ENCODE measurements at places on chromosomes 16 and 17.
A peak's percentile ranks its signal among the peaks of the same experiment; 100 is the strongest.

GRCh38 chr17:44927696-44928095, 12.4 kb upstream of the GFAP start:
- no peak for DNase-seq

GRCh38 chr16:76309639-76310335, 32.6 kb downstream of the CNTNAP4 start:
- no peak for DNase-seq

DNA sequence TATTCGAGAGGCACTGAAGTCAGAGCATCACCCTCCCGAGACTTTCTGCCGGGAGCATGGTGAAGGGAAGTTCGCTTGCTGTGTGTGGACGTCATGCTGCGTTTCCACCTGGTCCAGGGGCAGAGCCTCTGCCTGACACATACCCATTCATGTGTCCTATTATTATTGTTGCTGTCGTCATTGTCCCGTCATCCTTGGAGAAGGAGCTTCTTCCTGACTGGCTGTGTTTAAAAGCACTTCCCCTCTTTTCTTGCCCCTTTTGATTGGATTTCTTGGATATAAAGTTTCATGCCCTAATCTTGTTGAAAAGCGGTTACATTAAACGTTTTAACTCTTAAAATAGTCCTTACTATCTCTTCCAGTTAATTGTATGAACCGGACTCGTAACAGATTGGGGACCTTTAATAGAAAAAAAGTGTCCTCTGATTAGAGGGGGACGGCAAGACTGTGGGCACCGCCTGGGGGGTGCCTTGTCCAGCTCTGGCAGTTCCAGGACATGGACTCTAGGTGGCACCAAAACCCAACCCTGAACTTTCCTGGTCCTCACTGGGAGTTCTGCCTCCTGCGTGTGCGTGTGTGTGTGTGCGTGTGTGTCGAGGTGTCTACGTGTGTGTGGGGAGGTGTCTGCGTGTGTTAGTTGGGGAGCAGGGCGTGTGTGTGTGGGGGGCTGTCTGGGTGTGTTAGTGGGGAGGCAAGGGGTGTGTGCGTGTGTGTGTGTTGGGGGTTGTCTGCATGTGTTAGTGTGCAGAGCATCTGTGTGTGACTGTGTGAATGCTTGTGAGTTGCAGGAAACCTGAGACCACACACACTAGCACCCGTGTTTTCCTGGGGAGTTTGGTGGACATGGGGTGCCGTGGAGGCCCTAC, 133.3 kb upstream of the CIBAR2 start:
- peak; percentile 57 for DNase-seq

DNA sequence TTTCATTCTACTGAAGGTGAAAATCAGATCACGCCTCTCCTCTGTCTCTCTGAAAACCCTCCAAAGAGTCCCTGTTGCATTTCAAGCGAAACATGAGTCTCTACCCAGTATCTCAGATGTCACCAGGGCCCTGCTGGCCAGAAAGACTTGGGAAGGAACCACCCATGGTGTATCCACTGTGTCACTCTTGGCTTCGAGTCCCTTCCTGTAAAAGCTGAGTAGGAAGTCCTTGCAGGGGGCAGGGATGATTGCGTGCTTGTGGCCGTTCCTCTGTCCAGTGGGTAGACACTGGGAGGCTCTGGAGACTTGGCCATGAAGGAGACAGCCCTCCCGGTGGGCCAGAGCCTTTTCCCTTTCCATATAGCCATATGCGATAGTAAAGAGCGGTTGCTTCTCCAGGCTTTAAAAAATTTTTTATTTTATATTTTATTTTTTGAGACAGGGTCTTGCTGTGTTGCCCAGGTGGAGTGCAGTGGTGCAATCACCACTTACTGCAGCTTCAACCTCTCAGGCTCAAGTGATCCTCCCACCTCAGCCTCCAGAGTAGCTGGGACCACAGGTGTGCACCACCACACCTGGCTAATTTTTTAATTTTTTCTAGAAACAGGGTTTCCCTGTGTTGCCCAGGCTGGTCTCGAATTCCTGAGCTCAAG, 19.0 kb upstream of the RMI2 start:
- DNase-seq: no peak

DNA sequence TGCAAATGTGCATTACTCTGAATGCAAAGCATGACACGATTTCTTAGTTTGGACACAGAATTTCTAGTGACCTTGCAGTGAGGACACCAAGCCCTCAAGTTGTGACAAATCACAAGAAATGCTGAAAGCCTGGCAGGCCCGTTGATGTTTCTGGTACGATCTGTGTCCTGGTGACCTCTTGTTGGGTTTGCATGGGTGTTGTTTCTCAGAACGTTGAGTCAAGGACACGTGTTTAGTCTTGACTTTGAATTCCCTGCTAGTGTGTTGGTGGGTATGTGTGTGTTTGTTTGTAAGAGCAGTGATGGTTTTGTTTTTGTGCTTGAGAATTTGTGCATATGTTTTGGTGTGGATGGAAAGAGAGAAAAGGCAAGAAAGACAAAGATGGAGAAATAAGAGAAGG, 37.8 kb upstream of the MAF start:
- no peak for DNase-seq

DNA sequence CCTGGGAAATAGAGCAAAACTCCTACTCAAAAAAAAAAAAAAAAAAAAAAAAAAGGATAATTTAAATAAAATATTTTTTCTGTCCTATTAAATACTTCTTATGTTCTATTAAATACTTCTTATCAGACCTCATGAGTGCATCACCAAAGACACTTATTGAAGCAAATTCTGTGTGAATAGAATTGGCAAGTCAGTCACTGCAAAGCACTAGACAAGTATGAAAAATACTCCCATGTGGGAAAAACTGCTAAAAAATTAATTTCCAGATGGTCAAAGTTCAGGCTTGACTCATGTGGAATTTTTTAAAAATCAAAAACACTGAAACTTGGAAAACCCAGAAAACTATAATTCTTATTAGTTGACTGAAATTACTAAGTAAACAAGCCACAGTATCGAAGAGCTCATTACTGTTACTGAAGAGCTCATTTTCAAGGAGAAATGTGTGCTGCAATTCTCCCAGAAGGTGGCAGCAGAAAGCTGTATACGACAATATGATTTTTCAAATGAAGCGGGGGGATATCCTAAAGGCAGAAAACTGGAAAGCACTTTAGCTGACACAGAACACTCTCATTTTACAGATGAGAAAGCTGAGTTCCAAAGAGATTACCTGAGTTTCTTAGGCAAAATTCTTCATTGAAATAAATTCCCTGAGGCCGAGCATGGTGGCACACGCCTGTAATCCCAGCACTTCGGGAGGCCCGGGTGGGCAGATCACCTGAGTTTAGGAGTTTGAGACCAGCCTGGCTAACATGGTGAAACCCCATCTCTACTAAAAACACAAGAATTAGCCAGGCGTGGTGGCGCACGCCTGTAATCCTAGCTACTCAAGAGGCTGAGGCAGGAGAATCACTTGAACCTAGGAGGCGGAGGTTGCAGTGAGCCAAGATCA, 15.9 kb upstream of the FBXO47 start:
- DNase-seq: peak; percentile 78

- DNase-seq: peak; percentile 89
Measured at GRCh38 chr17:30824356-30825145, at the start of gene CRLF3. Gene CRLF3, minus strand, starts transcription at chr17:30824692. Its CDS starts 41 bp downstream, at chr17:30824651.

GRCh38 chr16:84059946-84060901, 17.6 kb upstream of the SLC38A8 start:
- no peak for DNase-seq

DNA sequence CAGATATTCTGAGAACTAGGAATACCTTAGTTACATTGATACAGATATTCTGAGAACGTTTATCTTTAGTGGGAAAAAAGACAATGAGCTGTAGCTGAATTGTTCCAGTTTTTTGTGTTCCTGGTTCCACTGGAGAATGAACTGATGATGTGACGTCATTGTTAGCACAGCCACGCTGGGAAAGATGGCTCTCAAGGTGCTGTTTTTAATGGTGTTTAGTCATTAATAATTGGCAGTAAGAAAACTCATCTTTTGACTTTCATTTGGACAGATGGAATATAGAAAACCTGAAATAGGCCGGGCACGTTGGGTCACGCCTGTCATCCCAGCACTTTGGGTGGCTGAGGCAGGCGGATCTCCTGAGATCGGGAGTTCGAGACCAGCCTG, 10.4 kb downstream of the FOXK2 start:
- DNase-seq: no peak

GRCh38 chr17:7435676-7436555, 681 bp downstream of the TMEM102 start:
- no peak for DNase-seq

GRCh38 chr17:57894848-57895247, 45.0 kb upstream of the MRPS23 start:
- DNase-seq: no peak

DNA sequence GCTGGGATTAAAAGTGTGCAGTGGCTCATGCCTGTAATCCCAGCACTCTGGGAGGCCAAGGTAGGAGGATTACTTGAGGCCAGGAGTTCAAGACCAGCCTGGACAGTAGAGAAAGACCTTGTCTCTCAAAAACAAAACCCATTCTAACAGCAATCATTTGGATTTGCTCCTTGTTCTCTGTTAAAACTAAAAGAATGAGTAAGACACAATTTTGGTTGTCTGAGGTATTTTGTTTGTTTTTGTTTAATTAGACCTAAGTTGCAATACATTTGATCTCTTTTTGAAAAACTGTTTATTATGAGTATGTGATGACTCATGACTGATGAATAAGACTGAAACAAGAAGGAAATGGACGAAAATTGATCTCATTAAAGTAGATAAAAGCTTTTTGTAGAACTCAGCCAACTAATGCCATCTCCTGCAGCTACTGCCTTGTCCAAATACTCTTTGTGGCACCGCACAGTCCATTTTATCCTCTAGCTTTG, 29.0 kb downstream of the GLG1 start:
- no peak for DNase-seq

DNA sequence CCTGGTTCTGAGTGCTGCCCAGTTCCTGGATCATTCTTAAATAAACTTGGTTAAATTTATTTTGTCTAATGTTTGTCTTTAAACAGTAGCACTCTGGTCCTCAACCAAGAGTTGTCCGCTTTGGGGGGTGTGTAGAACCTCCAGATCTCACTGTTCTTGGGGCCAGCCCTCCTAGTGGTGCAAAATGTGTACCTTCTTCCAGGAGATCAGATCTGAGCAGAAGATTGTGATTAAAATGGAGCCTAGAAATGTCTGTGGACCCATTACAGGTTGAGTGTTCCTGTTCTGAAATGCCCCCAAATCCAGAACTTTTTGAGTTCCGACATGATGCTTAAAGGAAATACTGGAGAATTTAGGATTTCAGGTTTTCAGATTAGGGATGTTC, 46.0 kb upstream of the CLEC18A start:
- no peak for DNase-seq

DNA sequence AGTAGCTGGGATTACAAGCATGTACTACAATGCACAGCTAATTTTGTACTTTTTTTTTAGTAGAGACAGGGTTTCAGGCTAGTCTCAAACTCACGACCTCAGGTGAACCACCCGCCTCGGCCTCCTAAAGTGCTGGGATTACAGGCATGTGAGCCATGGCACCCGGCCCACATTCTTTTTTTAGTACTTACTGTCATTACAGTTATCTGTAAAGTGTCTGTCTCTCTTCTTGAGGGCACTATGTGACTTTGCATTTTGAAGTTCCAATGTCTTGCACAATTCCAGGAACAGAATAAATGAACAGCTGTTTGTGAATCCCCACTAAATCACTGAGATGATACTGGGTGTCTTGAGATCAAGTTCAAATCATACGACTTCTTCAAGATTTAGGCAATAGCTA, 1540.3 kb downstream of the CDH11 start:
- no peak for DNase-seq

GRCh38 chr17:49471769-49472168, 23.3 kb upstream of the NGFR start:
- no peak for DNase-seq

- DNase-seq: no peak
Measured at GRCh38 chr16:85394456-85395206, 218.5 kb upstream of the GSE1 start.

- DNase-seq: no peak
Measured at GRCh38 chr17:3879186-3879585, 13.7 kb downstream of the CAMKK1 start.

- DNase-seq: no peak
Measured at GRCh38 chr17:69900829-69901228, 174.2 kb upstream of the KCNJ16 start.

DNA sequence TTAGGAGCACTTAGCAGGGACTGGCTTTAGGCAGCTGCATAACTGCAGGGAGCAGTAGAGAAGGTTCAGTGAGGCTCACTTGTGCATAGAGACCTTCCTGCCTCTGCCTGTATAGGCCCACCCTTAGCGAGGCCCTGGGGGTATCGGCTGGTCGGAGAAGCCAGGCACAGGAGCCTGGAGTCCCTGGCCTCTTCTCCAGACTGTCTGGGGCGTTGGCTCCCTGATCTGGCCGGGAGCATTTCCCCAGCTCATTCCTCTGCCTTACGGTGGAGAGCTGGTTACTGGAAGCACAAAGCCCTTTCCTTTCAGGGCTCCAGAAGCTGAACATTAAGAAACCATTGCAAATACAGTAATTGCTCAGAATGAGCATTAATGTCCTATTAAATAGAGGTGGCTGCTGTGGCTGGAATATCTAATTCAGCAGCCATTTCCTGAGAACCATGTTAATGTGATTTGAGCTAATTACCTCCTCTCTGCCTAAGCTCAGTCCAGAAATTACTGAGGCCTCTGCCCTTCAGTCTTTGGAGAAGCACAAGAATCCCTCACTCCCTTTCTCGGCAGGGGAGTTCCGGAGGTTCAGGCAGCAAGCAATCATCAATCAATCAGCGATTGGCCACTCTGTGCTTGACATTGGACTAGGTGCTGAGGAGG, 18.8 kb upstream of the TMEM220 start:
- DNase-seq: no peak

DNA sequence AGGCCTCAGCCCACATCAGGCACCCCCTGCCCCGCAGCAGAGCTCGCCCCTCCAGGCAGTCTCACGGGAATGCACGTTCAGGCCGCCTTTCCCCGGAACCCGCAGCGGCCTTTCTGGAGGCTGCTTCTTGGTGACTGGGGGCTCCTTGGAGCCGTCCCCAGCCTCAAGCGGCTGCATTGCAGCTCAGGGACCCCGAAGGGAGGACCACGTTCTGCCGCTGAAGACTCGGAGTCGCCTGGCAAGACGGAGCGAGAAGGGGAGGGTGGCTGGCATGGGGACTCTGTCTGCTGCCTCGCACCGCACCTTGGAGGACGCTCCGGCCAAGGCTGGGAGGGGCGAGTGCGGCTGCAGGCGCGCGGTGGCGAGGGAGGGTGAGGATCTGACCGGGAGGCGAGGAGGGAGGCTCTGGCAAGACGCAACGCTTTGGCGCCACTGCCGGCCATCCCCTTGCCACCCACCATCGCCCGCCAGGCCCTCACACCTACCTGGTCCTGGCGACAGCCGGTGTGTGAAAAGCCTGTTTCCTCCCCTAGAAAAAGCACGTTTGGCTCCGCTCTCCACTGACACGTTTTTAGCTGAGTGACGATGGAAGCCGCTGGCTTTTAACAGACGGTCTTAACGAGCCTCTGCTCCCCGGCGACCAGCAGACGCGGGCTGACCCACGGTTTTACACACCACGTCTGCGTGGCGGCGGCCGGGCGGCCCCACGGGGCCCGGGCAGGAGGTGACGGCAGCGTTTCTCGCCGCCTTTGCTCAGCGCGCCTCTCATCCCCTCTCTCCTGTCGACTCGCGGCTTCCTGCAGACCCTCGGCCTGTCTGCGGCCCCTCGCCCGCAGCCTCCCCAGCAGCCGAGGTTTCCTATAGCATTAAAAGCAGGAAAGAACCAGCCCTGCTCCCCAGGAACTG, 16.7 kb upstream of the GNG13 start:
- DNase-seq: no peak

- DNase-seq: no peak
Measured at GRCh38 chr17:50661348-50661747, 26.7 kb downstream of the ABCC3 start.

- no peak for DNase-seq
Measured at GRCh38 chr17:55210292-55210691, 54.5 kb upstream of the HLF start.

- no peak for DNase-seq
Measured at GRCh38 chr16:47887496-47887895, 268.3 kb downstream of the ABCC12 start.
